ENCODE measurements at places on chromosomes 1 and 21.

DNA sequence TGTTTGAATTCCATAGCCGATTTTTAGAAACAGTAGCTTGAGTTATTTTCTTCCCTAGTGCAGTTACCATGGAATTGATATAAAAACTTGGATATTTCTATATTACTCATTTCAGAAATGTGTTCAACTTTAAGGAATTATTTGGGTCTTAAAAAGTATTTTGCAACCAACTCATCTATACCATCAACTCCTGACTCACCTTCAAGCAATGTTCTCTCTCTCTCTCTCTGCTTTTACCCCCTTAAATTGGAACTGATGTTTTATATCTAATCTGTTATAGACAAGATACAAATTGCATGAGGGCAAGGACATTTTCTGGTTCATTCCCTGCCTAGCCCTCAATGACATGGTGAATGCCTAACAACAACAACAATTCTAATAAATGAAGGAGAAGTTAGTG lies 214.7 kb upstream of the NRIP1 start:
- DNase-seq: no peak

DNA sequence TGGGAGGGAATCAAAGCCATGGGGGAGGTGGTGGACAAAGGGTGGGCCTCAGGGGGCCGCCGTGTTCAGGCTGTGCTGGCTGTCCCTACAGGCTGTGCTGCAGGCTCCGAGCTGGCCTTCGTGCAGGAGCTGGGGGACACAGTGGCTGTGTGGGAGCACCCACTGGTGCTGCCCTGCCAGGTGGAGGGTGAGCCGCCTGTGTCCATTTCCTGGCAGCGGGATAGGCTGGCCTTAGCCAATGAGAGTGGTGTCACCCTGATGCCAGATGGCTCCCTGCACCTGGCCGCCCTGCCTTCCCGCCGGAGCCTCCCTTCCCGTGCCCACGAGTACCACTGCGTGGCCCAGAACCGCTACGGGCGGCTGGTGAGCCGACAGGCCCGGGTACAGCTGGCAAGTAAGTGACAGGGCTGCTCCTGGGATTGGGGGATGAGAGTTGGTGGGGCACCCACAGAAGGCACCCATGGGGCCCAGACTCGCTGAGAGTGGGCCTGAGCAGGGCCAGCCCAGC lies 20.2 kb downstream of the SLC27A3 start:
- DNase-seq: no peak

DNA sequence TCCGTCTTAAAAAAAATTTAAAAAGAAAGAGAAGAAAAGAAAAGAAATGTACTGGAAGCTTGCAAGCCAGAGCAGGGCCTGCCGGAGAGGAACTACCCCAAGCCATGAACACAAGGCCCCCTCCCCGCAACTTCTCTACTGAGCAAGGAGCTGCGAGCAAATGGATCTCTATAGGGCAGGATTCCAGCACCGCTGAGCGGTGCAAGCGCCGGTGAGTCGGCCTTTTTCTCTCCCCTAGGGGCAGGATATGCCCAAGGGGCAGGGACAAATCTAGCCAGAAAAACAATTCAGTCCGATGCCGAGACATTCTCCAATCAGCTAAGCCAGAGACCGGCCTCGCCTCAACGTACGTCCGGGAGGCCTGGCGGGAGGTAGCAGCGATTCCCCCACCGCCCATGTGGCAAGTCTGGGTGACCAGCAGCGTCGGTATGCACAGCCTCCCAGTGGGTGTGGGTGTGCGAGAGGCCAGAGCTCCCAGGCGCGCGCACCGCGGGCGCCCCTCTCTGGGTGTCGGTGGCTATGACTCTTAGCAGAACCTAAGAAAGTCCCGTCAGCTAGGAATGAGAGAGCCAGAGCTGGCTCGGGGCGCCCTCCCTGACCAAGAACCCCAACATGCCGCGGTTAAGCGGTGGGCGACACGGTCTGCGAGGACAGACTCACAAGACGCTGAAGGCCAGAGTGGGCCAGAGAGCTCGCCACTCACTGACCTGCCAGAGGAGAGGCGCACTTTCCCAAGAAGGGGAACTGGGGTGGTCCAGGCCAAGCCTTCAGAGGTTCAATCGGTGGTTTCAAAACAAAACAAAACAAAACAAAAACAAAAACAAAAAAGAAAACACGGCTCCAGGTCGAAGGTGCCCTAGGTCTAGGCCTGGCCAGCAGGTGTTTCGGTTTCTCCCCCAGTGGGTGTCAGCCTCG lies 1.9 kb downstream of the CSMD2 start:
- peak; percentile 60 for DNase-seq

GRCh38 chr1:178407215-178407614 lies 89.5 kb downstream of the CLEC20A start:
- DNase-seq: no peak

GRCh38 chr1:150997949-150998348 lies 8.8 kb downstream of the MINDY1 start:
- no peak for DNase-seq

GRCh38 chr1:59055908-59056719 lies 240.8 kb upstream of the FGGY start:
- no peak for DNase-seq

Measured in NCI-H1436 (cell line).